Stimulated activated CD4-positive, alpha-beta T cell treated with anti-CD3 and anti-CD28 coated beads, TNF-alpha, amount 100 ng/mL, for 48 hours (primary cell): ENCODE measurements at places on chromosomes 5 and 9.

GRCh38 chr5:155460501-155460931, 447.0 kb downstream of the KIF4B start:
- DNase-seq = no peak

- no peak for DNase-seq
Measured at GRCh38 chr5:174606646-174607045, 117.7 kb upstream of the MSX2 start.

DNA sequence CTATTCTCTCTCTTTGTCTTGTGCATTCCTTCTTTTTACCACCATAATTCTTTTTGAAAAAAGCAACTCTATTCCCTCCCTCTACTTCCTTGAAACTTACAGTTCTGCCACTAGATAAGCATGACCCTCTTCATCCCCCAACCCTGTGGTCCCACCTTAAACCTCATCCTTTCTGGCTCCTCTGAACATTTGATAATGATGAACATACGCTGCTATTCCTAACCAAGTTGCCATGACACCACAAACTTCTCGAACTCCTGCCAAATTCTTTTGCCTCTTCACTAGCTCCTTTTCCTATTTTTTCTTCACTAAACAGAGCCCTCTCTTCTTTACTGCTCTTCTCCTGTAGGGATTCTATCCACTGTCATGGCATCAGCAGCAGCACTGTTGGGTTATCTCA, 57.1 kb downstream of the MOCS2 start:
- DNase-seq = no peak

DNA sequence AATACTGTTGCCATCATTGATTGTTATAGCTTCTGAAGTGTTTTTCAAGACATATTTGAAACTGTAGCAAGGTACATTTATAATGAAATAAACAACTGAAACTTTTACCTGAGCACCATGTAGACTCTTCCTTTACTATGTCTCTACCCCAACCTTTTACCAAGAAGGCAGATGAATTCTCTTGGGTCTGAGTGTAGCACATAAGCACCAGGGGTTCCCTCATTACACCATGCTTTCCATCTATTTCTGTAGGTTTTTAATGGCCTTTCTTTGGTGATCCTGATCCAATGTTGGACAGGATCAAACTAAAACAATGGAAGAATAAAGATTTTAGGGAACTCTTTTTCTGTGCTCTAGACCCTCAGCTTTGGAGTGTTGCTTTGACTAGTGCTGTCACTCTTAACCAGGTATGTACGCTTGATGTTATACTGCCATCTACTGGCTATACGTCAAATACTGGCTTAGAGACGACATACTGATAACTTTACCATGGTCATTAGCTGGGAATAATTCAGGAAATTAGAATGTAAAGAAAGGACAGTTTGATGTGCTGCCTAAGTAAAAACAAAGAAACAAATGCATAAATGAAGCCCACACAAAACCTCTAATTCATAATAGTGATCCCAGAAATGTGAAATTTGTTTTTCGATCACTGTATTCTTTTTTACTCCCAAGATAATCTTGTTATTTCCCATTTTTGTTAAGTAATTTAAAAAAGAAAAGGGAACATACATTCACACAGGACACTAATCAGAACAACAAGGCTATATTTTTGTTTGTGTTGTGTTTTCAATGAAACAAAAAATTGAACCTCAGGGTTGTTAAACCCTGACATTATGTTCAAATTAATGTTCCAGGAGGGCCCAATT, 30.7 kb downstream of the IFNW1 start:
- no peak for DNase-seq

DNA sequence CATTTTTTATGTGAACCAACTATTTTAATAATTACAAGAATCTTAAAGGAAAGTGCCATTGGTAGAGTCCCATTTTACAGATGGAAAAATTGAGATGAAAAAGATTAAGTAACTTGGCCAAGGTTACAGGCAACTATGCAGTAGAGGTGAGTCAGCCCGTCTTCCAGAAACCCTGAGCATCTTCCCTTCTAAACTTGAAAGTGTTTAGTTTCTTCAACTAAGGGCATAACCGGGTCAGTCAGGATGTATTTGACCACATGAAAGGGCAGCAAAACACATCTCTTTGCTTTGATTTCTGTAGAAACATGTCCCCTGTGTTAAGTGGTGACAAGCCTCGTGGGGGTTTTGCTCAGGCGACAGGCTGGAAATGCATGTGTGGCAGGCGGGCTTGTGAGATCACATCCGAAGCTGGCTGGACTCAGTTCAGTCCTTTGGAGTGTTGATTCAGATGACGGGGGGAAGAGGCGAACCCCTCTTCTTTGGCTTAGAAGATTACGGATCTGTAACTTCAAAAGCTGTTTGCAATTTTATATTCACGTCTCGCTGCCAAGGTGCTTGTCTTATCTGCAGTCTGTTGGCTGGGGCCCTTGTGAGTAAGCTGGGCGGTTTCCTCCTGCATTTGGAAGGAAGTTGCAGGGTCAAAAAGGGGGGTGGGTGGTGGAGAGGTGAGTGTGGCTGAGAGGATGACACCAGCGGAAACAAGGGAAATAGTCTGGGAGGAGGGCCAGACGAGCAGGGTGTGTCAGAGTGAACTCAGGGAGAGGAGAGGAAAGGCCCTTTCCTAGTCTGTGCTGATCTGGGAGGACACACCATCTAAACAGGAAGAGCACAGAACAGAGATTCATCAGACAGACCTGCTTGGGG, 78.9 kb upstream of the RPS23 start:
- DNase-seq = peak; percentile 54

GRCh38 chr5:116522356-116523136, 52.1 kb downstream of the SEMA6A start:
- DNase-seq = no peak

DNA sequence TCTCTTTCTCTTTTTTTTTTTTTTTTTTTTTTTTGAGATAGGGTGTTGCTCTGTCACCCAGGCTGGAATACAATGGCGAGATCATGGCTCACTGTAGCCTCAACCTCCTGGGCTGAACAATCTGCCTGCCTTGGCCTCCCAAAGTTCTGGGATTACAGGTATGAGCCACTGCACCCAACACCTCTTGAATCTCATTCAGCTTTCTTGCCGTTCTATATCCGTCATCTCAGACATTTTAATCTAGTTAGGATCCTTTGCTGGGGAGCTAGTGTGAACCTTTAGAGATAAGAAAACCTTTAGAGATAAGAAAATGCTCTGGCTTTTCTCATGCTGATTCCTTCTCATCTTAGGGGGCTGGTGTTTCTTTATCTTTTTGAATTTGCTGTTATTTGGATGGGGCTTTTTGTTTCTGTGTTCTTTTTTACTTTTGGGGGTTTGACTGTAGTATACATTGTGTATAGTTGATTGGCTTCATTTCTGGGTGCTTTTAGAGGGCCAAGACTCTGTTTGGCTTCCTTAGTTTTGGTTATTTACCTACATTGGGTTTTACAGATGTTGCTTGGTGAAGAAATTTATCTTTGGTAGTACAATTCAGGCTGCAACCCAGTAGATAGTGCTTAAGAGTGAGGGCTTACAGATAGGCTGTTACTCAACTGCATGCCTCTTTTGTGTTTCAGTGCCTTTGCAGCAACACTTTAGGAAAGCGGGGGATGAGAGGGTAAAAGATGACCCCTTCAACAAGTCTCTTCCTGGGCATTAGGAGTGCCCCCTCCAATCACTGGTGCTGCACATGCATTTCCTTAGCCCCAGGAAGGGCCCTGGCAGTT, 41.9 kb upstream of the SLC36A1 start:
- no peak for DNase-seq

DNA sequence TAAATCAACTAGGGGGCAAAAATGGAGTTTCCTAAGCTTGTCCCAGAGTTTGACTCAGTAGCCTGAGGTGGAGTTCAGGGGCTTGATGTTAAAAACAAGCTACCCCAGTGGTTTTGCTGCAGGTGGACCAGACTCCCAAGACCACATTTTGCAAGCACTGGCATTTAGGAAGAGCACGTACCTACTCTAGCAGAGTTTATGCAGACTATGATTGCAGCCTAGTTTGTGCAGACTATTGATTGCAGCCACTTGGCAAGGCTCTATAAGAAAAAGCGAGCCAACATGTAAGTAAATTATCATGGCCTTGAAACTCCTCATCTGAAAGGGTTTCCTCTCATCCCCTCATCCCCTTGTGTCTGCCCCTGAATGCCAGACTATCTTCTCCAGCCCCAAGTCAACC, 102.0 kb upstream of the CCDC152 start:
- DNase-seq = no peak

GRCh38 chr5:139689631-139690063, 41.5 kb downstream of the CXXC5 start:
- no peak for DNase-seq

GRCh38 chr5:160097991-160098390, 21.3 kb downstream of the PWWP2A start:
- DNase-seq = no peak

DNA sequence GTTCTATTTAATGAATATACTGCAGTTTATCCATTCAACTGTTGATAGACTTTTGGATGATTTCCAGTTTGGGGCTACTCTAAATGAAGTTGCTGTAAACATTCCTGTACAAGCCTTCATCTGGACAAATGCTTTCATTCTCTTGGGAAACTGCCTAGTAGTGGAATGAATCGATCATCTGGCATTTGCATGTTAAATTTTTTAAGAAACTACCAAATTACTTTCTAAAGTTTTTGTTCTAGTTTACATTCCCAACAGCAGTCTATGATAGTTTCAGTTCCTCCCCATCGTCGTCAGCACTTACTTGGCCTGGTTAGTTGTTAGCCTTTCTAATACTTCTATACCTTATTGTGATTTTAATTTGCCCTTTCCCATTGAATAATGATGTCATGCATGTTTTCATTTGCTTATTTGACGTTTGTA, 306.3 kb downstream of the FER start:
- no peak for DNase-seq

DNA sequence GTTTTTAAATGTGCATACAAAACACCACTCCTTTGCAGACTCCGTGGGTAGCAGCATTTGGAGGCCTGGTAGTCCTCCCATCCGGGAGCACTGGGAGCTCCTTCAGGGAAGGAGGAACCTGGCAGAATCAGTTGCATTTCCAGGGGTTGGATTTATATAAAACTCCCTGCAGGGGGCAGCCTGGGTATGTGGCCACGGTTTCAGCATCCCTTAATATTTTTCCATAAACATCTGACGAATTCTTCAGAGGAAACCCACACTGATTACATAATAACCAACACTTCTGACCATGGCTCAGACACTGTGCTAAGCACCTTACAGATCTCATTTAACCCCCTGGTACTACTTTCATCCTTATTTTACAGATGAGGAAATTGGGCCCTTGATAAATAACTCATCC, 6.1 kb upstream of the AFAP1L1 start:
- DNase-seq = no peak

- no peak for DNase-seq
Measured at GRCh38 chr5:42377496-42377895, 45.7 kb upstream of the GHR start.

DNA sequence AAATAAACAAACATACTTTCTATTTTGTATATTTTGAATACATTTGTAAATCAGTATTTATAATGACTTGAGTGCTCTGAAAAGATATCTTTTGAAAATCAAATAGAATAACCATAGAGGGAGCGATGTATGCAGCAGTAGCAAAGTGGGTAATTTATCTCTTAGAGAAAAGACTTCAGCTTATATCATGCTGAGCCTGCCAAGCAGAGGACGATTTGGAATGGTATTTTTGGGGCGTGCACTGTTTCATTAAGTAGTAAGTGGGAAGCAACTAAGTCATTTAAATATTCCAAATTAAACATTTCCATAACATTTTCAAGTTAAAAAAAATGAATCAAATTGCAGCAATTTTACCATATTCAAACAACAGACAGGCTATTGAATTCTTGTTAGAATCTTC, 147.6 kb downstream of the CDH10 start:
- no peak for DNase-seq

DNA sequence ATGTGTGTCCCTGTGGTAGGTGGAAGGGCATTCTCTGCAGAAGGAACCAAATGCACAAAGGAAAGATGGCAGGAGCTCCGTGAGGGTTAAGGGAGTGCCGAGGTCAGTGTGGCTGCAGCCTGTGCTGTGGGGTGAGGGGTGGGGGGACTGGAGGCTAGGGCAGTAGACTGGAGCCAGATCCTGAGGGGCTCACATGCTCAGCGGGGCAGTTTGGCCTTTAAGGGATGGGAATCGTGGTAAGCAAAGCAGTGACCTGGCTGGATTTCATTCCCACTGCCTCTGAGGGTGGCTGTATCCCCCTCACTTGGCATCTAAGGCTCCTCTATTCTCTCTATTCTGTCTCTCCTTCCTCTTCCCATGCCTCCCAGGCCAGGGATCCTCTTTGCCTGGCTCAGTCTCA, 15.6 kb downstream of the PITX1 start:
- no peak for DNase-seq

- no peak for DNase-seq
Measured at GRCh38 chr5:169655353-169655752, 18.3 kb downstream of the DOCK2 start.

DNA sequence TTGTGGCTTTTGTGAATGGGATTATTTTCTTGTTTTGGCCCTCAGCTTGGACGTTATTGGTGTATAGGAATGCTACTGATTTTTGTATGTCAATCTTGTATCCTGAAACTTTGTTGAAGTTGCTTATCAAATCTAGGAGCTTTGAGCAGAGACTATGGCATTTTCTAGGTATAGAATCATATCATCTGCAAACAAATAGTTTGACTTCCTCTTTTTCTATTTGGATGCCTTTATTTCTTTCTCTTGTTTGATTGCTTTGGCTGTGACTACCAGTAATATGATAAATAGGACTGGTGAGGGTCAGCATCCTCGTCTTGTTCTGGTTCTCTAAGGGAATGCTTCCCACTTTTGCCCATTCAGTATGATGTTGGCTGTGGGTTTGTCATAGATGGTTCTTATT, 24.7 kb downstream of the ITGA2 start:
- no peak for DNase-seq

DNA sequence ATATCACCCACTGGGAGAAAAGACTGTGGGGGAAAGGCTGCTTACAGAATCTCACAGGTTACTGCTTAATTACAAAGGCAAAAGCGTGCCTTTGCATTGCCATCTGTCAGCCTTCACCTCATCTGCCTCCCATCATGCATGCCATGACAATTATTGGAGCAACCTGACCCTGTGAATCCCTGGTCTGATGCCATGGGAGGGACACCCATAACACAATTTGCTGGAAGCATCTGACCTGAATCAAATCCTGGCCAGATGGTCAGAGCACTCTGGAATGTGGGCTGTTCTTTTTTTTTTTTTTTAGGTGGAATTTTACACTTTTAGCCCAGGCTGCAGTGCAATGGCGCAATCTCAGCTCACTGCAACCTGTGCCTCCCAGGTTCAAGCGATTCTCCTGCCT, 11.6 kb upstream of the RETREG1 start:
- DNase-seq = no peak

DNA sequence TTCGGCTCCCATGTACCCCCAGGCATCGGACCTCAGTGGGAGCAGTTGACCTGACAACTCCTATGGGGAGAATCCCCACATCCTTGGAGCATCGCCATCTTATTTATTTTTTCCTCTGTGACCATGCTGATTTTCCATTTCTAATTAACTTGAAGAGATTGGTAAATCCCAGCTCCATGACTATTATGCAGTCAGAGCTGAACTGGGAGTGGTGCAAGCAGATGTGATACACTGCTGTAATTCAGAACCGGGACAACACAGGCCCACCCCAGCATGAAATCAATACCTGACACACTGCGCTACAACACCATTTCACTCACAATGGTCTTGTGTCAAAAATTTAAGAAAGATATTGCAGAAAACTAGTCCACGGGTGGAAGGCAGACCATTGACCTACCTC, 1.0 kb upstream of the TRPM3 start:
- no peak for DNase-seq
